ENCODE measurements at places on chromosomes 4 and X.

GRCh38 chrX:55484948-55485347 is 4.7 kb downstream of the USP51 start:
- DNase-seq, result no peak

DNA sequence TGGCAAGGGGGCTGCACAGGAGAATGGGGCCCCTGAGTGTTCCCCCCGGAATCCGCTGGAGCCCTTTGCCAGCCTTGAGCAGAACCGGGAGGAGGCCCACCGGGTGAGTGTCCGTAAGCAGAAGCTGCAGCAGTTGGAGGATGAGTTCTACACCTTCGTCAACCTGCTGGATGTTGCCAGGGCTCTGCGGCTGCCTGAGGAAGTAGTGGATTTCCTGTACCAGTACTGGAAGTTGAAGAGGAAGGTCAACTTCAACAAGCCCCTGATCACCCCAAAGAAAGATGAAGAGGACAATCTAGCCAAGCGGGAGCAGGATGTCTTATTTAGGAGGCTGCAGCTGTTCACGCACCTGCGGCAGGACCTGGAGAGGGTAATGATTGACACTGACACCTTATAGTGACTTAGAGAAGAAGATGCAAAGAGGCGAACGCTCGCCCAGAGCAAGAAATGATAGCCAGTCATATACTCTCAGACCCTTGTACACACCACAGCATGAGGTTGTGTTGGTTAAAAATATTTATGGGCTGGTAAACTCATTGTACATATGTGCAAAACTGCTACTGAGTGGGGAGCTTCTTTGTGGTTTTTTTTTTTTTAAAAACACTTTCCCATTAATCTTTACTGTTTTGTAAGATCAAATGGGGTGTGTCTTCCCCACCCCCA is 52.5 kb downstream of the JADE1 start:
- no peak for DNase-seq

DNA sequence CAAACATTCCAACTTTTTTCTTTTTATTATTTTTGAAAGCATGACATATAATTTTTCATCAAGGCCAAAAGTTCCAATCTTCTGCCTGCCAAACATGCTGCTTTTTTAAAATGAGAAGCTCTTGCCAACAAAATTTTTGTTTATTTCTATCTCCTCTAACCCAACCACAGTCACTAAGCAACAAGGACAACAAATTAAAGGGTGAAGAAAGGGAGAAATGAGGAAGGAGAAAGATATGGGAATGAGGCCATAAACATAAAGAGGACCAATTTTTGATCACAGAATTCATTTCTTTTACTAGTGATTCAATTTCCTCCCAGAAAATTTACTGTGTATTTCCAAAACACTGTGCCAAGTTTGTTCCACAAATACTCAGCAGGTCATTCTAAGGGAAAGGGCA is 537.0 kb upstream of the DIAPH2 start:
- DNase-seq, result no peak

- no peak for DNase-seq
These were observed 18.7 kb downstream of the TXLNG start for GRCh38 chrX:16804923-16805464.

- DNase-seq, result peak; percentile 42
These were observed 39.8 kb upstream of the NAP1L5 start for GRCh38 chr4:88737307-88737941.

GRCh38 chr4:156941940-156942548 is 29.6 kb downstream of the PDGFC start:
- DNase-seq, result peak; percentile 94

GRCh38 chrX:101265869-101266428 is 25.2 kb downstream of the TAF7L start:
- DNase-seq, result peak; percentile 18

DNA sequence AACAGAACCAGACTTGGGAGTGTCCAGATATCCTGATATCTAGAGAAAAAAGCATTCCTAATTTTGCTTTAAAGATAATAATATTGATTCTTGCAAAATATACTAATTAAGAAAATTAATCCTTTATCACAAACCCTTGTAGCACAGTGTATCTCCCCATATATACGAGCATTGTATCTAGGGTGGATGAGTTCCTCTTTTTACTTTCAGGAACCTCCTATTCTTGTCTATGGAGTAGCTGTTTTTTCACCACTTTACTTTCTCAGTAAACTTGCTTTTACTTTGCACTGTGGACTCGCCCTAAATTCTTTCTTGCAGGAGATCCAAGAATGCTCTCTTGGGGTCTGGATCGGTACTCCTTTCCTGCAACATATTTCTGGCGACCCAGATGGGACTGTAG is 103.9 kb downstream of the GLUD2 start:
- no peak for DNase-seq

DNA sequence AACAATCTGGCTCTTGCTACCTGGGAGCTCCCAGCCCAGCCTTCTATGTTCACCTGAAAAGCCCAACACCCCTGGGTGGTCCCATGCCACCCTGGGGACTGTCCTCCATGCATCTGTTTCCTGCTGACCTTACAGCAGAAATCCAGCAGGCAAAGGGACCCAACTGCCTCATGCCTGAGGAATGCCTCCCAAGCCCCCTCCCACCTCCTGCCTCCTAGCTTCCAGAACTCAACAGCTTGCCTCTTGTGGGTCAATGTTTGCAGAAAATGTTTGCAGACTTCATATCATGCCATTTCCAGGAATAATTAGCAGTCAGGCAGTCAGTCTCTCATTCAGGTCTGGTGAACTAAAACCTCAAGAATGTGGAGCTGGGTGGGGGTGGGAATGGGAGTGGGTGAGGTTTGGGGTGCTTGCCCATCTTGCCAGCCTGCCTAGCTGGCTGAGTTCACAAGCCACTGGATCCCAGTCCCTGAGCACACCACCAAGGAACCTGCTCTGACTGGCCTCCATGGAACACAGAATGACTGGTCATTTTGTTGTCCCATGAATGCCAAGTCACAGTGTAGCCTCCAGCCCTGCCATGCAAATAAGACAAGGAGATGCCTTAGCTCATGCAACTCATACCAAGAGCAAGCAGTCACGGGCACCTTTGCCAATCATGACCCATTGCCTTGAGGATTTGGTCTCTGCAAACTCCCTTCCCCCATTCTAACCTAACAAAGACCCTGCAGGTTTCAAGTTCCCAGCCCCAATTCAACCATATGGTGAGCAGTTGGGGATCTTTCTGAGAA is 12.1 kb upstream of the PLAC1 start:
- peak; percentile 89 for DNase-seq

DNA sequence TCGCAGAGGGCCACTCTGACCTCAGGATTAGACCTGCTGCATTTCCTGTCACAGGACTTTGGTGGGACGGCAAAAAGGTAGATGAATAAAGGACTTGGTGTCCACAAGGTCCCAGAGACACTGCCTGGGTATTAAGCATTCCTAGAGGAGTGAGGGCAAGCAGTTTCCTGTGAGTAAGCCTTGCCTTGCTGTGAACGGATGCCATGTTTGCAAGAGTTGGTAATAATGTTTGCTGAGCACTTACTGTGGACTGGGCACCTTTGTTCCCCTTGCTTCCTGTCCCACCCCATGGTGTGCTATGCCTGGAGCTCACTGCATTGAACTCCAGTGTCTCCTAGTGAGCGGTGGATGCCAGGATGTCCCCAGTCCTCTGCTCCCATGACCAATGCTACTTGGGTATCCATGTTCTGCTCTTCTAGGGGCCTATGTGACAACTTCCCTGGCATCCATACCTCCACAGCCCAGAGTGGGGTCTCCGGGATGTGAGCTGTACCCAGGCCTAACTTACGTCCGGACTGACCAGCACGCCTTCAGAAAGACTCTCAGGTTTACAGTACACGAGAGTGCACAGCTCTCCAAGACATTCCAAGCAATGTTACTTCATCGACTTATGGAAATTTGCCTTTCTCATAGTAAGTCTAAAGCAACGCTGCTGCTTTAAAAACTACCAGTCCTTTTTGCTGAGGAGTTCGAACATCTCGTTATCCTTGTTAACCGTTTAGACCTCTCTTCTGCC is 95.5 kb upstream of the MSX1 start:
- DNase-seq, result no peak

- no peak for DNase-seq
These were observed 304.2 kb downstream of the TENM3 start for GRCh38 chr4:182547435-182547834.

DNA sequence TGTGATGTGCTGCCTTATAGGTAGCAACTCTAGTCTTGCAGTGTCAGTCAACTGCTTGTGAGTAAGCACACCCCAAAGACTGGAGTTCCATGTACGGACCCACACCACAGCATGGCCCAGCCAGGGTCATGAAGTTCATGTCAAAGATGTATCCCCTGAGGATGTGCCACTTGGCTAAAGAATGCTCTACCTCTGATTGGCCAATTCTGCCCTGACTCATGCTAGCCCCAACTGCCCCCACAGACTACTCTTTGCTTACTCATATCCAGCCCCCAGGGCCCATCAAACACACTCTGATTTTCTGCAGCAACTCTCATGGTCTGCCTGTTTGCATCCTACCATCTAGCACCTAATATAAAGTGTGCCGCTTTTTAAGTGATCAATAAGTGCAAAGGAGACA is 62.5 kb downstream of the CHRDL1 start:
- no peak for DNase-seq
